ENCODE measurements at places on chromosomes 1 and 21.

DNA sequence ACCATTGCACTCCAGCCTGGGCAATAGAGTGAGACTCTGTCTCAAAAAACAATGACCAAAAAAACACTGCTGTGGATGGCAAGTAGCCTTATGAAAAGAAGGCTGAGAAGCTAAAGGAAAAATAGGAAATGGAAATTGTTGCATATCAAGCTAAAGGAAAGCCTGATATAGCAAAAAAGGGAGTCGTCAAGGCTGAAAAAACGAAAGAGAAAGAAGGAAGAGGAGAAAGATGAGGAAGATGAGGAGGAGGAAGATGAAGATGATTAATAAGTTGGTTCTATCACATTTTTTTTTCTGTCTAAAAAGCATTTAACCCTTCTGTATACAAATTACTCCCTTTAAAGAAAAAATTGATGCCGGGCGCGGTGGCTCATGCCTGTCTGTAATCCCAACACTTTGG is 10.2 kb upstream of the PRDX1 start:
- no peak for DNase-seq

DNA sequence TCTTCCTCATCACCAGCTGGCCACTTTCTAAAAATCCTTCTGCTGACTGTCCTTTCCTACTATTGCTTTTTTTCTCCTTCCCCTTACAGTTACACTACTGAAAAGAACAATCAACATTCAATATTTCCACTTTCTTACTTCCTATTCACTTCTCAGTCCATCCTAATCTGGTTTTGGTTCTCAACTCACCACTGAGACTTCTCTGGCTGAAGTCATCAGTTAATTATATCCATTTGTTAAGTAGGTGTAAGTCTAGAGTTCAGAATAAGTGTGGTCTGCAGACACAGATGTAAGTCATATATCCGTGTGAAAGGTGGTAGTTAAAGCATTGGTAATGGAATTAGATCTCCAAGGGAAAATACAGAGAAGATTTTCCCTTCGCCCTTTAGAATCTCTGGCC is 21.4 kb downstream of the PEA15 start:
- no peak for DNase-seq

GRCh38 chr1:234607109-234608024 is 2.6 kb downstream of the IRF2BP2 start:
- DNase-seq = peak; percentile 16

DNA sequence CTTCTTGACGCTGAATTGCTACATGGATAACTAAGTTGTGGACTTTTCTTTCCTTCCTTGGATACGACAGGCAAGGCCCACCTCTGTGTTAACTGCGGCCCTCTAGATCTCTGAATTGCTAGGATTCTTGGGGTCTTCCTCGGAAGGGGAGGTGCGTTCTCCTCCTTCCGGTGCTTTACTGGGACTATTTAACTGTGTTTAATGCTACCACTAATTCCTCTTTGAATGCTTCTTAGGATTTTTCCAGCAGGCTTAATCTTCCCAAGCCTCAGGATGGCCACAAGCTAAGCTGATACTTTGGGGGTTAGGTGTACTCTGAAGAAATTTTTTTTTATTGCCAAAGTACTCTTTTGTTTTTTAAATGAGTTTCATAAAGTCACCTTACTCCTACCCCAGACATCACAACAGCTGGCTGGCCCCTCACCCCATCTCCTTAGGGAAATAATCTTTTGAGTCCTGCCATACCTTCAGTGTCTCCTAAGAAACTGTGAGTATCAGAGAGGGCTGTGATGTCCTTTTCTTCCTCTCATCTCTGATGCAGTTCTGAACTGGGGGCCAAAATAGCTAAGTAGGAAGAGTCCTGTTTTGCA is 21.4 kb downstream of the KIRREL1 start:
- no peak for DNase-seq

- DNase-seq = no peak
These were observed 31.4 kb upstream of the OLIG2 start for GRCh38 chr21:32994305-32994704.

- DNase-seq = no peak
These were observed 97.8 kb downstream of the TYW3 start for GRCh38 chr1:74830766-74831165.

DNA sequence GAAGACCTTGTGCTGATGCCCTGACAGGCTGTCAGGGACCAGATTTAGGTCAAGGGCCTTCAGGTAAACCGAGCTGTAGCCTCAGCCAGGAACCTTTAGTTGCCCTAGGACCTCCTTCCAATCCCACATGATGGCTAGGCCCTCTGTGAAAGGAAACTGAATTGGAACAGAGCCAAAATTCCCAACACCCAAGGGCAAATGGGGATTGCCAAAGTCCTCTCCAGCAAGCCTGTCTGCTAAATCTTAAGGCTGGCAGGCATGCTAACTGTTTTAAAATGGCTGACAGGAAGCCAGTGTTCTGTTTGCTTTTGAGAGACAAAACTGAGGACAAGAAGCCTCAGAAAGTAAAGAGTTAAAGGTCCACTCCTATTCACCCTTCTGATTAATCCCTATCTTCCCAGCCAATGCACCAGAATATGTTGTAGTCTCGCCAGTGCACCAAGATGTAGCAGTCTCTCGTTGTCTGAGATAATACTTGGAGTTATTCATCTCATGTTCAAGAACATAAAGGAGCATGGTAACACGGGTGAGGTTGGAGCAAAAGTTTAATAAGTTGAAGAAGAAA is 35.1 kb downstream of the MSTO1 start:
- DNase-seq = no peak

DNA sequence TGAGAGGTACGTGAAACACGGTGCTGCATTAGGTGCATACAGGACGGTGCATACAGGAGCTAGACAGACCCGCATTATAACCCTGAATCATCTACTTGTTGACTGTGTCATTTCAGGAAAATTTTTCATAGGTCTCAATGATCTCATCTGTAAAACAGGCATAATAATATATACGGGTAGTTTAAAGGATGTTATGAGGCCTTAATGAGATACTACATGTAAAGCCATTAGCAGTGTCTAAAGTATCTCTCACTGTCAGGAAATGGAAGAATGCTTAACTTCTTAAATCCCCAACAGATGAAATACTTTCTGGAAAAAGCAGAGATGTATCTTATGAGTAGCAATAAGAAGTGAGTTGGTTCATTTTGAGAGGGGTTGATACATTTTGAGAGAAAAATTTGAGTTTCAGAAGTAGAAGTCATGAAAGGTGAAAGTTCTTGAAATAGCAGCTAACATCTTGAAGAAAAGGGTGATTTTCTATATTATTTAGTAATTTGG is 669.6 kb downstream of the PTPRC start:
- DNase-seq = no peak

DNA sequence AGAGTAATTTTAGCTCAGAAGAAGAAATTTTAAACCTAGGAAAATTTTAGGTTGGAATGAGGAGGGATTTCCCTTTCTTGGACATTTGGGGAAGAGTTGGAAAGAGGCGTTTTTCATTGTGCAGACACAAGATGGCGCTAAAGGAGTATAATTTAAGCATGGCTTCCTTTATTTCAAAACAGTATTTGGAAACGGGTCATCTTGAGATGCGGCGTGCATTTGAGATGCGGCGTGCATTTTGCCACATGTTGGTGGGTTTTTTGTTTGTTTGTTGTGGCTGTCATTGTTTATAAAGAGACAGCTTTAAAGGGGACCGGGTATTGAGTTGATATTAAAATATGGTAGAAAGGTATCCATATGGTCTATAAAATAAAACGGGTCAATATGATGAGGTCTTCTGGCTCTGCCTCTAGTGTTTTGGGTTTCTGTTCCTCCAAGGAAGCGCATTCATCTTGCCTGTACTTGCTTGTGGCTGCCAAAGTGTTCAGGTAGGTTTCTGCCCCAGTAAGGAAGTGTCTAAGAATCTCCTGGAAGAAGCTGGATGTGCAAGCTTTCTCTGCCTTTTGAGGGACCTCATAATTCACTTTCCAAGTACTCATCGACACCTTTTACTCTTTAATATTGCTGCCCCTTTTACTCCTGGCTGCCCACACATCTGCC is 210.3 kb downstream of the SLC35F3 start:
- peak; percentile 29 for DNase-seq
